ENCODE measurements at places on chromosomes 11 and 22.

- no peak for DNase-seq
Observed at GRCh38 chr11:62902932-62903331, 18.2 kb downstream of the CHRM1 start.

- DNase-seq: no peak
Observed at GRCh38 chr11:3782963-3783362, 14.4 kb downstream of the NUP98 start.

GRCh38 chr11:24082860-24083259 is 414.0 kb upstream of the LUZP2 start:
- DNase-seq: no peak

GRCh38 chr22:20637750-20638506 is 130.5 kb downstream of the MED15 start:
- DNase-seq: no peak

DNA sequence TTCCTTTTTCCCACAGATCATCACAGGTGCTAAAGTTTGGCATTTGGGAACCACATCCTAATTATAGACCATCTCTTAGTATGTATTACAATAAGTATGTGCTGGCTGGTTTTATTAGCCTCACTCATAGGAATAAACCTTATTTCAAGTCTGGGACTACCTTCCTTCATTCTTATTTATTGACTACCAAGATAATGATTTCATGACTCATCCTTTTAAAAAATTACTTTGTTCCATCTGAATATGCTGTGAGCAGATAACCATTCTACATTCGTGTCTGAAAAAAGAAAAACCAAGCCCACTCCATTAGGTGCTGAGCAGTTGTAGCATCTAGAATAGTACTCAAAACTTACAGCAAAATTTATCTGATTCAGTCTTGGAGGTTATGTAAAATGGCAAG is 12.3 kb downstream of the TNRC6B start:
- no peak for DNase-seq

GRCh38 chr11:62435846-62436660 is 17.2 kb downstream of the SCGB1A1 start:
- no peak for DNase-seq

GRCh38 chr11:12198251-12199222 is 88.1 kb downstream of the MICAL2 start:
- DNase-seq: no peak

- DNase-seq: no peak
Observed at GRCh38 chr11:57214494-57214893, 22.6 kb downstream of the APLNR start.

DNA sequence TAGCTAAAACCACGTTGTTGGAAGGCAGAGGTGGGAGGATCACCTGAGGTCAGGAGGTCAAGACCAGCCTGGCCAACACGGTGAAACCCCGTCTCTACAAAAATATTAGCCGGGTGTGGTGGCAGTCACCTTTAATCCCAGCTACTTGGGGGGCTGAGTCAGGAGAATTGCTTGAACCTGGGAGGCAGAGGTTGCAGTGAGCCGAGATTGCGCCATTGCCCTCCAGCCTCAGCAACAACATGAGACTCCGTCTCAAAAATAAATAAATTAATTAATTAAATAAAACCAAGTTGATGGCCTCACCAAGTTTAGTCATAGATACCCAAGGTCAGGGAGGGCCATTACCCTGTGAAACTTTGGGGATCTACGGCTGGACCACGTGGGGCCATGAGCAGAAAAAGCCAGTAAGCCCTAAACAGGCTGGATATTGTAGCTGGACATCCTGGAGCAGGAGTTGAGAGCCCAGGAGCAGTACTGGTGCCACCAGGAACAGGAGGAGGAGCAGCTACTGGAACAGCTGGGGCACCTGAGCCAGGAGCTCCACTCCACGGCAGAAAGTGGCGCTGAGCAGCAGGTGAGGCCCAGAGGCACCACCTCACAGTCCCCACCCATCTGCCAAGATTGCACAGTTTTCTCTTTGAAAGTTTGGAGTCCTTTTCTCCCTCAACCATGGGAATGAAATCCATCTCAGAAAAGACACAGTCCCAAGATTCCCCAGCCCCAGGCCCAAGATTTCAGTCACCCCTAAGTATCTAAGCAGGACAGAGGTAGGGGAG is 50.5 kb downstream of the BTG4 start:
- no peak for DNase-seq

DNA sequence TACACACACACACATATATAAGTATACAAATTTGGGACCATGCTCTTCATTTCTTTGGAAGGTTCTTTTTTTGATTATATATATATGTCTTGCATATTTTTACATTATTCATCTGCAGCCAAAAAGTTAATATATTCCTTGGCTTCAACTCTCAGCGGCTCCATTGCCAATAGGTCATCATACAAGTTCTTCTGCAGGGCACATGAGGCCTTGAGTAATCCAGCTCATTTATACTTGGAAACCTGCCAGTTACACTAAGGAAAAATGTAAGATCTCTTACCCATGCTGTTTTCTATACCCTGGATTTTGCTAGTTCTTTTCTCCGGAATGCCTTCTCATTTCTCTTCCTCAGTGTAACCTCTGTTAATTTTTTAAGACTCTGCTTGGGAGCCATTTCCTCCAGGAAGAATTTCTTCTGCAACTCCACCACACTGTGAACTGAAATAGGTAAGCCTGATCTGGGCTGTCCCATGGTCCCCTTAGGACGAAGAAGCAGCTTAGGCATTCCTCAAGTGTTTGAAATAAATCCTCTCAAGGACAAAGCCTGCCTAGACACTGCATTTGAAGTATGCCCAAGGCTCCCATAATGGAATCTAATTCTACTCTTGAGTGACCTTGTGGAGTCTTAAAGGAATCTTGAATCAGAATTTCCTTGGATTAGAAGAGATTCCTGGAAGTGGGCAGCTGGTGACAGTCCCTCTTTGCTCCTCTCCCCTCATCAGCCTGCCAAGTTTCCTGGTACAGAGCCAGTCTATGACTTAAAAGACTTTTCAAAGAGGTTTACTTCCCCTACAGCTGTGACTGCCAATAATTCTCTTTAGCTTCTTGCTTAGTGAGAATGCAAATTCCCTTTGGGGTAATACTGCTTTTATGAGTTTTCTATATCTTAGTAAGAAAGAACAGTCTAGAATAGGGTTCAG is 182.8 kb downstream of the C11orf87 start:
- DNase-seq: no peak

DNA sequence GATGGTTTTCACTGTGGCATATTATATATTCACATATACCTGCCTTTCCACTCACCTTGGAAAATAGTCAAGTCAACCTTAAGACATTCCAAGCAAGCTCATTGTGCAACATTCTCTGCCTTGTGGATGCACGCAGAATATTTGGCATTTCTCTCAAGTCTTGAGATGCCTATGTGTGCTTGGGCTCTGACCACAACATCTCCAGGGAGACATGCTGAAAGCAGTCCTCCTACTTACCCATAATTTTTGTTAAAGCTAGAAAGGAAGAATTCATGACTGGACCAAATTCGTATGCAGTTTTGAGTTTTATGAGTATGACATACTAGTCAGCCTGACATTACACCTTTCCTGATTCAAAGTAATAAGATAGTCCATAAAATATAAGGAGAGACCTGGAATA is 684.0 kb downstream of the OPCML start:
- no peak for DNase-seq

DNA sequence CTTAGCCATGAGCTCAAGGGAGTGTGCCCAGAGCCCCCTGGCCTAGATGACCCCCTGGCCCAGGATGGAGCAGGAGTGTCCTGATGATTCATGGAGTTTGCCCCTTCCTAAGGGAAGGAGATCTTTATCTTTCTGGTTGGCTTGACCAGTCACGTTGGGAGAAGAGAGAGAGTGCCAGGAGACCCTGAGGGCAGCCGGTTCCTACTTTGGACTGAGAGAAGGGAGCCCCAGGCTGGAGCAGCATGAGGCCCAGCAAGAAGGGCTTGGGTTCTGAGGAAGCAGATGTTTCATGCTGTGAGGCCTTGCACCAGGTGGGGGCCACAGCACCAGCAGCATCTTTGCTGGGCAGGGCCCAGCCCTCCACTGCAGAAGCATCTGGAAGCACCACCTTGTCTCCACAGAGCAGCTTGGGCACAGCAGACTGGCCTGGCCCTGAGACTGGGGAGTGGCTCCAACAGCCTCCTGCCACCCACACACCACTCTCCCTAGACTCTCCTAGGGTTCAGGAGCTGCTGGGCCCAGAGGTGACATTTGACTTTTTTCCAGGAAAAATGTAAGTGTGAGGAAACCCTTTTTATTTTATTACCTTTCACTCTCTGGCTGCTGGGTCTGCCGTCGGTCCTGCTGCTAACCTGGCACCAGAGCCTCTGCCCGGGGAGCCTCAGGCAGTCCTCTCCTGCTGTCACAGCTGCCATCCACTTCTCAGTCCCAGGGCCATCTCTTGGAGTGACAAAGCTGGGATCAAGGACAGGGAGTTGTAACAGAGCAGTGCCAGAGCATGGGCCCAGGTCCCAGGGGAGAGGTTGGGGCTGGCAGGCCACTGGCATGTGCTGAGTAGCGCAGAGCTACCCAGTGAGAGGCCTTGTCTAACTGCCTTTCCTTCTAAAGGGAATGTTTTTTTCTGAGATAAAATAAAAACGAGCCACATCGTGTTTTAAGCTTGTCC is 14.3 kb downstream of the ADORA2A start:
- no peak for DNase-seq

- no peak for DNase-seq
Observed at GRCh38 chr22:37190262-37190780, 2.3 kb upstream of the C1QTNF6 start.
